ENCODE measurements at places on chromosomes 12 and 14.

DNA sequence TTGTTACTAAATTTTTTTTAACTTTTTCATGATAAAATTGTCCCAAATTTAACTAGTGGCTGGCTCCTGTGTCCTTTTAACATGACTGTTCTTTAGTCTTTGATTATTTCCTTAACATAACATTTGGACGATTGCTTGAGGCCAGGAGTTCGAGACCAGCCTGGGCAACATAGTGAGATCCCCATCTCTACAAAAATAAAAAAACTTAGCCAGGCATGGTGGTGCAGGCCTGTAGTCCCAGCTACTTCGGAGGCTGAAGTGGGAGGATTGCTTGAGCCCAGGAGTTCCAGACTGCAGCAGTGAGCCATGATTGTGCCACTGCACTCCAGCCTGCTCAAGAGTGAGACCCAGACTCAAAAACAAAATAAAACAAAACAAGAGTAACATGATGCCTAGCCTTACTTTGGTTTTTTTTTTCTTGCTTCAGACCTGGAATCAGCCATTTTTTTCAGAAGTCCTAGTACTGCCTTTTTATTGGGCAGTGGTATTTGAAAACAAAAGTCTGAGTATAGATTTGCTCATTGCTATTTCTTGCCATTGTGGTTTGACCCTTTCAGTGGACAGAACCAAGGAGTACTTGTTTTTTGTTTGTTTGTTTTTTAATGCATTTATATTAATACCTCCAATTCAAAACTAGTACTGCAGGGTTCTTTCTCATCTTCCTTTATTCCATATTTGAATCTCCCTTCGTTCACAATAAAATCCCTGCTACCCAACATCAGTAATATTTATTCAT, 4.8 kb downstream of the TOGARAM1 start:
- no peak for DNase-seq

GRCh38 chr14:23358042-23358441, 5.4 kb upstream of the SLC22A17 start:
- DNase-seq: no peak

GRCh38 chr12:84802161-84802560, 110.4 kb downstream of the SLC6A15 start:
- DNase-seq: no peak

DNA sequence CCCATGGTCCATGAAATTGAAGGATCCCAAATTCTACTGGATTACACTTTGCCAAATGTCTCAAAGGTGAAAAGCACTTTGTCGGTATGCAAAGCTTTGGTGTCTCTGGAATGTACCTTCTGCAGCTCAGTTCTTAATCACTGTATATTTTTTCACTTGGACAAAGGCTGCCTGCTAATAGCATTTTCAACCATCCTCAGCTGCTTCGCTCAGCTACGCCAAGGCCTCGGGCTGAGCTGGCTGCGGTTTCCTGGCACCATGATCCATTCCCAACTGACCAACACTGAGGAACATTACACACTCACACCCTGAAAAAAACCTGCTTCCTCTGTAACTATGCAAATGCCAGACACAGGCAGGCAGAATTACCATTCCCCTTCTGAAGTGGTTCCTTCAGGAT, 335.2 kb downstream of the DPF3 start:
- DNase-seq: no peak

DNA sequence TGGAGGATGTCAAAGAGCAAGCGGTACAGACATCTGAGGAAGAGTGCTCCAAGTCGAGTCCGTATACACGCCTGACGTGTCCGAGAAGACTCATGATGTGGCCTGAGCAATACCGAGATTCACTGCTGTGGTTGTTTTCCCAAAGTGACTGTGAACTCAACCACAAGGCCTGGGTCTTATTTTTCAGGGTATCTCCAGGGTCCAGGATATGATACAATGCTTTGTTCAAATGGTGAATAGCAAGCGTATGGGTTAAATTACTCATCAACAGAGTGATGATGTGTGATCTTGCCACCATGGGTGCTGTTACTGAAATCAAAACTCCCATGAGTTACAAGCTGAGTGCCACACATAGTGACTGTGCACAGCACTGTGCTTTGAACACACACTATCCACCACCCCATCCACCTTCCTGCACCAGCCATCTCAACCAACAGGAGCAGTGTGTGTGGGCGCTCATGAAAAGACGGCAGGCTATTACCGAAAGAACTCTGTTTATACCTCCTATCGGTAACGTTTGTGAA, 109.6 kb downstream of the BCAT1 start:
- DNase-seq: no peak

DNA sequence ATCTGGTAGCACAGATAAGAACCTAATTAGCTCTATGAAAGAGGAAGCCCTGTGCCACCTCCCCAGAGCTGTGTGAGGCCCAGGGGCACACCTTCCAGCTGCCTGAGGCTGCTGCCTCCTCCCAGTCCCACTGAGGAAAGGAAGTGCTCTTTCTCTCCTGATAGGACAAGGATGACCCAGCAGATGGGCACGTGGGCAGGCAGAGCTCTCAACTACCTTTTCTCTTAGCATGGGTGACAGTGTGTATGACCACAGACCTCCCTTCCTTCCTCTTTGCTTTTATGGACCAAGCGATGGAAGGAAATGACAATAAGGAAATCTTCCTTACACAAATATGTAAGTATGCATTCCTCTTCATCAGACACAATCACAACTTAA, 127.6 kb upstream of the AMIGO2 start:
- no peak for DNase-seq

- DNase-seq: no peak
Measured at GRCh38 chr14:22089940-22090339, 416.3 kb upstream of the OR4E1 start.

DNA sequence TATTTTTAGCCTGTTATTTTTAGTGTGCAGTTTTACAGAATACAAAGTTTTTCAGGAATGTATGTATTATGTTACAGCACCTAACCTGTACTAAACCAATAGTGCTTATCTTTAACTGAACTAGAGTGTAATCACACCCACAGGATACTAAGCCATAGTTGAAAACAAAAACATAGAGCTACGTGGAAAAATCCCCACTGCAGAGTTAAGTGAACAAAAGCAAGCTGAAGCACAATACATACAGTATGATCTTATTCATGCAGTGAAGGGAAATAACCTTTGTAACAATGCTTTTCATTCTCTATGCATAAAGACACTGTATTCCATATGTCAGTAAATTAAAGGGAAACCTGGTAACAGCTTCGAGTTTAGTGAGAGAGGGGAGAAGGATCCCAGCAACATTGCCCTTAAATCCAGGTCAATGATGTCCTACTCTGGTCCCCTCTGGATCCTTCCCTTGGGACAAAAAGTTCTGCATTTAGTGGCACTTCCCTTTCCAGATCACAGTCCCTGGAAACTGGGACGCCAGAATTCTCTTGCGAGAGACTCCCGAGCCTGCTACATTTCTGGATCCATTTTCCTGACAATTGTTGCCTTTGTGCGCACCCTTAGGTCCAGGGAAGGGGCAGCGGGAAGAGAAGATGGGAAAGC, 121.3 kb upstream of the CCND2 start:
- no peak for DNase-seq

- no peak for DNase-seq
Measured at GRCh38 chr14:34379816-34380470, 82.1 kb downstream of the SPTSSA start.

GRCh38 chr14:55628426-55628825, 48.4 kb downstream of the KTN1 start:
- no peak for DNase-seq

GRCh38 chr12:115149685-115150378, 465.9 kb upstream of the TBX3 start:
- DNase-seq: no peak

DNA sequence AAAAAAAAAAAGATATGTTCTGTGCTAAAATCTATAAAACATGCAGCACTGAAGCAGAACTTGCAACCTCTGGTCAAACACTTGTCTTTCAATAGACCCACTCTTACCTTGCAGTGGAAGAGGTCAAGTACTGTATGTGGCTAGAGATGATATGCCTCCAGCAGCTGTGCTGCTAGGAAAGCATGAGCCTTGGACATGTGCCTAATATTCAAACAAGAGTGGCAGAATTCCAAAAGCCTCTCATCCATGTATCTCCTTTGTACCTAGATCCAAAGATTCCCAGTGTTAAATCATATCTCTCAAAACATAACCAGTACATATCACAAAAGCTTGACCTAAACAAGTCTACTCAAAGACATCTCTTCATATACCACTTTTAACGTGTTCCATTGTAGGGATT, 105.0 kb upstream of the CPNE8 start:
- peak; percentile 49 for DNase-seq

DNA sequence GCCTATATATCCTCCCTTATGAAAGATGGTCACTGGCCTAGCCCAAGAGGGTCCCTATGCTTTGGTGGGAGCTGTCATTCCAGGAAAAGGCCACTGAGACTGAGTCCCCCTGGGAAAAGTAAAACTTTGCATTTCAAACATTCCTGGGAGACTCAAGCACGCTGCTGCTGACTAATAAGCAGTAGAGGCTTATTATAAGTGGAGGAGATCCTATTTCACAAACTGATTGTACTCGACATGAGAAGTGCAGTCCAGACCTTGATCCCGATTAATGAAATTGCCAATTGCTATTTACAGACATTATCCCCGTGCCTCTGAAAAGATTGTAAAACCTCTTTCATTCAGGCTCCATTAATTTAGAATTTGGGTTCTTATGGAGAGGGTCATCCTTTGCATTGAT, 96.6 kb downstream of the EMP1 start:
- no peak for DNase-seq

DNA sequence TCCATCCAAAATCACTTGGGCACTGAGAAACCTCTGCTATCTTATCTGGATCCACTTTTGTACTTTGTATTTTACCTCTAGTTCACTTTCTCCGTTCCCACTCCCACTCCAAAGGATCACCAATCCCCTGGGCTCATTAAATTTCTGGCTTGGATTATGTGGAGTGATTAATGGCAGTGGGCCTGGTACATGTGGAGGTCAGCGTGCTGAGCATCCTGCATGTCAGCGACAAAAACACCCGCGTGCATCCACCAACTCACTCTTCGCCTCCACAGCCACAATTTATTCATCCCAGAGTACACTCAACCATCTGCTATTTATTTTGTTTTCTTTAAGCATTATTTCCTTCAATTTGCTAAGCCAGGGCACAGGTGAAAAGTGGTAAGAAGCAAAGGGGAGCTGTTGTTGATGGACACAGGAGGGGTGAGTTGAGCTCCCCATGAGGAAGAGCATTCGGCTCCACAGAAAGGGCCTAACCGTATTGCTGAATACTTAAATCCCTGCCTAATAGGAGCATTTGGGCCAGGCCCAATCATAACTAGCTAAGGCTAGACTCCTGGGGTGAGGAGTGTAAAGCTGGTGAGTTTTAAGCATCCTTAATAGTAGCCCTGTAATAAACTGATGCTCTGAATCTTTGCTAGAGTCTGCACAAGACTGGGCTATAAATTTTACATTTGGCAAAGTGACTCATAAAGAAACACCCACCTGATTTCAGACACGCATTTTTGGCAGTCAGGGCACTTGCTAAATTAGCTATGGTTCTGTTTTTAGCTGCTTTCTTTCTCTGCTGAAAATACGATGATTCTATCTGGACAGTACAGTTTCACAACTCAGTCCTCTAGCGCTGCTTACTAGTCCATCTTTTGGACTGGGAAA, 137.8 kb downstream of the SLC25A21 start:
- no peak for DNase-seq

GRCh38 chr12:5402009-5402935, 29.6 kb upstream of the NTF3 start:
- no peak for DNase-seq

DNA sequence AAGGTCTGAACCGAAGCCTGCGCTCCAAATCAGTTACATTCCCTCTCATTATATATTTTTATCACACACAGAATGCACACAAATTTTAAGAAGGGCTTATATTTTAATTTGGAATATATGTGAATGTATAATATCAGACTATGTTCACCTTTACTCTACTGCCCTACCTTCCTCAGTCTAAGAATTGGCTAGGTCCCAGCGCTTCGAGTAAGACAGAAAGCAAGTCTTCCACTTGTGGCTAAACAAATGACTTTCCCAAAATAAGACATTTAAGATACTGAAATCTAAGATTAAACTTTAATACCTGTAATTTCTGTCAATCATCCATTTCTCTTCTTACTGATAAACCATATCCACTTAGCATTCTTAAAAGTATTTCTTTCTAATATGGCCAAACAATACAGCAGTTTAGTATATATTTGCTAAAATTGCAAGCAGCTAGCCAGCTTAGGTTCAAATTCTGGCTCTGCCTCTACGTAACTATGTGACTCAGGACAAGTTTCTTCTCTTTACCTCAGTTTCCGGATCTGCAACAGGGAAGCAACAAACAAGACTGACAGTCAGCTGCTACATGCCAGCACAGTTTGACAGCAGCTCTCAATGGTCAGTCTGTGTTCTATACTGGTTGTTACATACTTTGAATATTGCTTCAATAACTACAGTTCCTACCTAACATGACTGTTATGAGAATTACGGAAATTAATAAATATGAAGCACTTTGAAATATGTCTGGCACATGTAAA, 2.0 kb downstream of the INTS13 start:
- DNase-seq: no peak

DNA sequence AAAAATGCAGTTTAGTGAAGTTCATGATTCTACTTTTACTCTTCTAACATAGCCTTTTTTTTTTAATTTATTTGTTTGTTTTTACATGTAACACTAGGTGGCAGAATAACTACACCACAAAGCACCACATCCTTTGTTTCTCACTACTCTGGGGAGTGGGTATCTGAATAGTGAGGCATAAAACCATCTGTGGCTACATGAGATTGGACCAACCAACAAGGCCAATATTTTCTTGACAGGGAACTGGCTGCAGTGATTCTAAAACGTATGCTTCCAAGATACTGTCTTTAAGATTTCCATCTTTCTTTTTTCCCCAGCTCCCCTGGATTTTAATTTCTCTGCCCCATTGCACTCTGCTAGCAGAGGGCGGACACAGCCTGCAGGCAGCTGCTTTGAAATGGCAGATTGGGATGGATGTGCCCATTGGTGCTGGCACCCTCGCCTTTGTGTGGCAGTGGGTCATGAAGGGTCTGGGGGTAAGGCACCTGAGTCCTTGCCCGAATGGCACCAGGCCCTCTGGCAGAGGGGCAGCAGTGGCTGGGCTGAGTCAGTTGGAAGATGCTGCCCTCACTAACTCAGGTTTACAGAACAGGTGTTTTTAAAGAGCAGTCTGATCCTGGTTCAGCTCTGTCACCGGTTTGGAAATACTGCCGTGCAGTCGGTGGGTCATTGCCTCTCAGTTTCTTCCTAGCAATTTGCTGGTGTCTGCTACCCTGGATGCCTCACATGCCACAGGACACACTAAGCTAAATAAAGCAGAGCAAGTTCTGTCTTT, 429.1 kb downstream of the RAD51B start:
- peak; percentile 28 for DNase-seq

- DNase-seq: no peak
Measured at GRCh38 chr12:22046090-22046967, at the start of gene CMAS. TSS of gene CMAS (plus strand) at chr12:22046218. CDS start at chr12:22046304, 86 bp downstream.
